Right ventricle myocardium superior (tissue), 1 donor: ENCODE measurements at places on chromosomes 5 and 9.

DNA sequence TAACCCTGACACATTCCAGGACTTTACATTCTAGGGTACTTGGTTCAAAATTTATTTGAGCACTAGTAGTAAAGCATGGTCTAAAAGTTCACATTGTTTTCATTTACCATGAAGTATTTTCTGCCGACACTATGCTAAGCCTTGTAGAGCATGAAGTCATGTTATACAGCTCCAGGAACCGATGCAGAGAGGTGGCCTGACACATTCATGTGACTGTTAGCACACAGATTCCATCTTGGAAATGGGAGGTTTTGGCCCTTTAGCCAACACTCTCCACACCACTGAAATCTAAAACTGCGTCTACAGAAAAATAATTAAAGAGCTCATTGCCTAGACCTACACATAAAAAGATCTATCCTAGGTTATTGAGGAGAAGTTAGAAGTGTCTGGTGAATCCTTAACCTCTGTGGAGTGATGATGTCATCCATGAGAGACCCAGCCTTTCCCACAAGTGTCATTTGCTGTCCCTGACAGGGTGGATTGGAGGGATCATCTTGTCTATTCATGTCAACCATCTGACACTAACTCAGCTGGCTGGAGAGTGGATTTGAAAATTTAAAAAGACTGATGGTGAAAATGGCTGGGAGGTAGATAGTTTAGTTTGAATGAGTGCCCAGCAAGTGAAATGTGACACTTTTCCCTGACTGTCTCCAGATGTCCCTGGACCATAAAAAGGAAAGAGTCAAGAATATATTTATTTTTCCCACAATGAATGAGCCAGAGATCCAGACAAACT is 1.3 kb downstream of the RANBP3L start:
- no peak for DNase-seq

GRCh38 chr9:82273121-82273520 is 284.5 kb downstream of the SPATA31D1 start:
- DNase-seq = no peak

DNA sequence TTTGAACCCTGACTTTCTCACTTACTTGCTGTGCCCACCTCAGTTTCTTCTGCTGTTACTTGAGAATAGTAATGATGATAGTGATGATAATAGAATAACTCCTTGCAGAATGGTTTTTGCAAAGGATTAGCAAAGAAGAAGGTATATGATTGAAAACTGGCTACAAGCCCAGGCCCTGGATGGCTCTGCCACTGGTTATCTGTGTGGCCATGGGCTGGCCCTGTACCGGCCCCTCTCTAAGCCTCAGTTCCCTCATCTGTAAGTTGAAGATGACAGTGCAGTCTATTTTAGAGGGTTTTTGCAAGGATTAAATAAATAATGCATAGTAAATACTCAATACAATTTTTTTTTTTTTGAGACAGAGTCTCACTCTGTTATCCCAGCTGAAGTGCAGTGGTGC is 6.2 kb downstream of the TTLL11 start:
- no peak for DNase-seq

- DNase-seq = no peak
Measured at GRCh38 chr5:94385767-94386166, 232.6 kb downstream of the KIAA0825 start.

DNA sequence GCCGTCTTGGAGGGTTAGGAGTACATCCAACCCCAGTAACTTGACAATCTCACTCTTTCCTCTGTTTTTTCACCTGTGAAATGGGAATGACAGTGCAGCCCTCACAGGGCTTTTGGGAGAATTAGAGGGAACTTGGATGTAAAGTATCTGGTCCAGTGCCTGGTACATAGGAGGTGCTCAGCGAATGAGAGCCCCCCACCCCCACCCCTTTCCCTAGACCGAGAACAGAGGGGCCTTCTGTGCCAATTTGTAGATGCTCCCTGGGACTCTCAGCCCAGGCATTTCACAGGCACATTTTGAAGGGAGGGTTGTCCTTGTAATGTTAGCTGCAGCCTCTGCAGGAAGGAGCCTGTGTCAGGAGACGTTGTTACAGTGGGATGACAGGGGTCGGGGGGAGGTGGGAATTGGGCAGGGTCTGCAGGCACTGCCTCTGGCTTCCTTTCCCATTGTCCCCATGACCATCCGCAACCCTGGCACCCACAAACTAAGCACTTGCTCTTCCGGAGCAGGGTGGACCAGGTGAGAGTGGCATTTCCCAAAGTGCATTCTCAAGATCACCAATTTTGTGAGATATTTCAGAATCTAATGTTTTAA is 47.0 kb downstream of the AMBP start:
- no peak for DNase-seq

DNA sequence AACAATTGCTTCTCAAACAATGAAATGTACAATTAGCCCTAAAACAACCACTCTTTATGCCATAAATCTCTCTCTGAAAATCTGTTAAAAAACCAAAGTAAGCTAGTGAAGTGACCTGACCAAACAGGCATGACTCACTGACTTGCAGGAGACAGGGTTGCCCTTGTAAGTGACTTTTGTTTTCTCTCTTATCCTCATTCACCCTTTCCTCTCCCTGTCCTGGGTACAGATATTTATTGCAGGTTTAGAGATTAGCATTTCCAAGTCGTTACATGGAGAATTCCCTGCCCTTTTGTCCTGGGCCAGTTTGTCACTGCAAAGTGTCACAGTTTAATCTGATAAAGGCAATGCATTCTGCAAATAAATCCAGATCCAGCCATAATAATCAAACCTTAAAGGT is 484.2 kb downstream of the IRX1 start:
- DNase-seq = no peak

DNA sequence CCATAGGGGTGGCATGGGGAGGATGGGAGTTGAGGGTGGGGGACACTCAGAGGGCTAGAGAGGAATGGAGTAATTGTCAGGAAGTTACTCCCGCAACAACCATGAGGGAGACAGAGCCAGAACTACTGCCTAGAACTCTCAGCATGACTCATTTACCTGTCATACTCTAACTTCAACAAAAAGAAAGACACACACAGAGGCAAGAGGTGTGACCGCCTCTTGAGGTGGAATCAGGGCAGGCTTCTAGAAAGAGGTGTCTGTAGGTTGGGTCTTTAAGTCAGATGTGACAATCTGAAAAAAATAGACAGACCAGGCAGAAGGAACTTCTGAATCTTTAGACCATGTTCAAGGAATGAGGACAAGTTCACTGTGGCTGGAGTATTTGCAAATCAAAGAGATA is 73.4 kb downstream of the GABBR2 start:
- no peak for DNase-seq

DNA sequence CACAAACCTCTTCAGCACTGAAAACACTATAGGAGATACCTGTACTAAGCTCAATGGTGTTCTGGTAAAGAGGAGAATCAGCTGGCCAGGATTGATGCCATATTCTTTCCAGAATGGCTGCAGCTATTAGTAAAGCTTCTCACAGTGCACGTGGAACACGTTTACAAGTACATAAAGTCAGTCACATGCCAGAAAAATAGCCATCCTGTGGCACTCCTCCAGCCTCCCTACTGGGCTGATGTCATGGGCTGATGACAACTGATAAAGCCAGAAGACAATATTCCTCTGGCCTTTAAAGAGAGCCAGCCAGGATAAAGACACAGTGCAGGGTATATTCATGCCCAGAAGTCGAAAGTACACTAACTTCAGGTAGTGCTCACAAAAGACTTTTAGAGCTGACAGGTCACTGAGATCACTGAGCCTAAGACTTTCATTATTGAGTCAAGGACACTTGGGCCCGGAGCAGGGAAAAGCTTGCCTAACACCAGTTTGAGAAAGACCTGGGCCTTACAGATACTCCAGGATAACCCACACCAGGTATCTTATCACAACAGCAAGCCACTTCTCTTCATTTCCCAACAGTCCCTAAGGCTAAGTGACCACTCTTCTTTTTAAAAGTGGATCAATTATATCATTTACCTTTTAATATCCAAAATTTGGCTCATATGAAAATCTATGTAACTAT is 29.4 kb downstream of the ABITRAM start:
- no peak for DNase-seq

DNA sequence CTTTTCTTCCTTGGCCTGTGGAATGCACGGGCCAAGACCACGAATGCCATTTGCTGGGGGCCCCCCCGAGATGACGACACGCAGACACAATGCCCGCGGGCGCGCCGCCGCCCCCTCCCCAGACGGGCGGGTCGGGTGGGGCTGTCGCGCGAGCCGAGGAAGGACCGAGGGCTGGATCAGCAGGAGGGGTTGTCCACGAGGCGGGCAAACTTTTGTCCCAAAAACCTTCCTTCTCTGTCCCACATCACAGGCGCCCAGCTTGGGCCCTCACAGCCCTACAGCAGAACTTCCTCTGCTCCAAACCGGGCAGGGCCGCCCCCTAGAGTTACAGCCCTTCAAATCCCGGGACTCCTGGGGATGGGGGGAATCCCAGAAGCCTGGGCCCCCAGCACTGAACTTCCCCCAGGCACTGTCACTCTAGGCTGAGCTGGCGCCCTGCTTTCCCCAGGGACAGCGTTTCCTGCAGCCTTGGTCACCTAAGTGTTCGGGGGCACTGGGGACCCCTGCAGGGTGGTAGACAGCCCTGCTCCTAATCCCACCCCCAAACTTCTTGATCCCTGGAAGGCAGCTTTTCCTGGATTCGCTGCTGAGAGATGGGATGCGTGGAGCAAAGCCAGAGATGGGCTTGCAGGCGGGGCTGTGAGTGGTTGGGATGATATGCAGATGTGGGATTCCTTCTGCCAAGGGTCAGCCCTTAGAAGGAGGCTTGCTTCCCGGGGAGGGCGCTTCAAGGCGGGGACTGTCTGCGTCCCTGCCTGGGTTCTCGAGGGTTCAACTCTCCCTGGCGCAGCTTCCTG is 980 bp downstream of the COL5A1 start:
- peak; percentile 76 for DNase-seq

- no peak for DNase-seq
Measured at GRCh38 chr9:113156880-113157279, 6.1 kb downstream of the SLC31A2 start.

DNA sequence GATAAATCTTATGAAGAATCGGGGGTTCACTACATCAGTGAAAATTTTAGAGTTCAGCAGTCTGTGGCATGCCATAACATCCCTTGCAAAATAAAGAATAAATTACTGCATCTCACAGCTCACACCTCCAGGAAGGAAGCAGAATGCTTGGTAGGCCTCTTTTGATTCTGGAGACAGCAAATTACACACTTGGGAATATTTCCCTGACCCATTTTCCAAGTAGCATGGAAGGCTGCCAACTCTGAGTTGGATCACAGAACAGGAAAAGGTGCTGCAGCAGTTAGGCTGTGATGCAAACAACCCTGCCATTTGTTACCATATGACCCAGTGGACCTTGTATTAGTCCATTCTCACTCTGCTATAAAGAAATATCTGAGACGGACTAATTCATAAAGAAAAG is 293.5 kb downstream of the ASTN2 start:
- no peak for DNase-seq

DNA sequence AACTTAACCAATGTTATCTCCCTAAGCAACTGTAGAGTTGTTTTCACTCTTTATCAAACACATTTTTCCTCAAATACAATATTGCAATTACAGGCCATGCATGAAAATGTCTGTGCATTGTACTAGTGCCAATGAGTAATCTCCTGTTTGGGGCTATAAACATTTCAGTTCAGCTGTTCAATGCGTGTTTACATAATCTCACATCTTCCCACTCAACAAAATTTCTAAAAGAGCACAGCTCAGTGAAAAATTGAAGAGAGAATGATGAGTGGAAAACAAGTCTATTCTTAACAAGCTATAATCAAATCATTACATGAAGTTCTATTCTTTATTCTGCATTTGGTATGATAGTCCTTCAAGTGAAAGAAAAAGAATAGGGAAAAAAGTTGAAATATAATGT is 780.5 kb upstream of the CDH9 start:
- DNase-seq = no peak

GRCh38 chr9:98775831-98776441 is 20.4 kb downstream of the ANKS6 start:
- no peak for DNase-seq

- DNase-seq = peak; percentile 70
Measured at GRCh38 chr9:86575825-86576525, 221.8 kb upstream of the TUT7 start.

DNA sequence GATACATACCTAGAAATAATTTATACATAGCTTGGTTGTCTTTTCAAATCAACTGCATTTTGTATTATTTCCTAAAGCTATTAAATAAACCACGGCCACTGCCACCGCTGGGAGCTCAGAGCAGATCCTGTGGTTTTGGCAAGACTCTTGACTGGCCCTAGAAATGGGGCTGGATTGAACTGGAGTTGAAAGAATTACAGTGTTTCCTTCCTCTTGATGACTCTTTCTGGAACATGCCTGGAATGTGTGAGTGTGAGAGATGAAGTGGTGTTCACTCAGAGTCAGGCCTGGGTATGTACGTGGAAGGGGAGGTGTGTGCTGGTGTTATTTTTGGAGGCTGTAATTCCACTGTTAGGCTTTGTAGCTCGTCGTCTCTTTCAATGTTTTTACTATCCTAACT is 45.9 kb downstream of the TEK start:
- DNase-seq = no peak

GRCh38 chr5:31182136-31182535 is 11.3 kb upstream of the CDH6 start:
- no peak for DNase-seq

DNA sequence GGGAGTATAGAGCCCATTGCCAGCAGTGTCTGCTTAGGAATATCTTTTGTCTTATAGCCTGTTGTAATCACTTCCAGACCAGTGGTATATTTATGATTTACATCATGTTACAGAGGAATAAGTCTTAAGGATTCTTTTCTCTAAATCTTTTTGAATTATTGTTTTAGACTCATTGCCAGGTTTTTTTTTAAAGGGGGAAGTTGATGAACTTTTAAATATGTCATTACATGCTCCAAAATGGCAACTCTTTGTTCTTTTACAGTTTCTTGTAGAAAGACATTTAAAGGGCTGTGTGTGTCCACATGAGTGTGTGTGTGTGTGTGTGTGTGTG is 59.4 kb upstream of the NFIB start:
- no peak for DNase-seq

DNA sequence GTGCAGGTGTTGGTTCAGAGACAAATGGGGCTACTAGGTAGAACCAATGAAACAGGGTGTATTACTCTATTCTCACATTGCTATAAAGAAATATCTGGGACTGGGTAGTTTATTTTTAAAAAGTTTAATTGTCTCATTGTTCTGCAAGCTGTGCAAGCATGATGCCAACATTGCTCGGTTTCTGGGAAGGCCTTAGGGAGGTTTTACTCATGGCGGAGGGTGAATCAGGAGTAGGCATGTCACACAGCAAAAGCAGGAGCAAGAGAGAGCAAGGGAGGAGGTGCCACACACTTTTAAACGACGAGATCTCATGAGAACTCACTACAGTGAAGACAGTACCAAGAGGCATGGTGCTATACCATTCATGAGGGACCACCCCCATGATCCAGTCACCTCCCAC is 134.6 kb downstream of the PIK3R1 start:
- DNase-seq = no peak

GRCh38 chr5:78447775-78448424 is 87.5 kb downstream of the SCAMP1 start:
- no peak for DNase-seq

GRCh38 chr9:5851445-5851844 is 18.5 kb upstream of the ERMP1 start:
- DNase-seq = no peak

- DNase-seq = no peak
Measured at GRCh38 chr9:128251732-128252100, 24.1 kb downstream of the GOLGA2 start.

GRCh38 chr9:138047469-138048040 is 170.0 kb downstream of the CACNA1B start:
- DNase-seq = no peak

- no peak for DNase-seq
Measured at GRCh38 chr5:134034326-134034725, 29.6 kb upstream of the VDAC1 start.
